ENCODE measurements at places on chromosomes 2 and 18.

DNA sequence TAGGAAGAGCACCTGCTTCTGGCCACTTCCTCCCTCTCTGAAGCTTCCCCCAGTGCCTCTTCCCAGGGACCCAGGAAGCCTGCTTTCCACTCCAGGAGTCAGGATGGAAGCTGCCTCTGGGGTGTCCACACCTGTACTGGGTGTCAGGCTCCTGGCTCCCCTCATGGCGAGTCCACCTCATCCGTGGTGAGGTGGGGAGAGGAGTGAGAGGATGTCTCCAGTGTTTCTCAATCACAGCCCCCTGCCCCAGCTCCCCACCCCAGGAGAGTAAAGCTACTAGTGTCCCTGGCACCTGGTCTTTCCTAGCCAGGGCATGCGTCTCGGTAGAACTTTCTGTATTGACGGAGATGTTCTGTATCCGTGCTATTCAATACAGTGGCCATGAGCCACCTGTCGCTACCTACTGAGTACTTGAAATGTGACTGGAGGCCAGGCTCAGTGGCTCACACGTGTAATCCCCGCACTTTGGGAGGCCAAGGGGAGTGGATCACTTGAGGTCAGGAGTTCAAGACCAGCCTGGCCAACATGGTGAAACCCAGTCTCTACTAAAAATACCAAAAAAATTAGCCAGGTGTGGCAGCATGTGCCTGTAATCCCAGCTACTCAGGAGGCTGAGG lies 171.2 kb upstream of the HAAO start:
- DNase-seq: no peak

- DNase-seq: no peak
Observed at GRCh38 chr18:44818668-44819403, 138.1 kb downstream of the SETBP1 start.

- DNase-seq: no peak
Observed at GRCh38 chr2:70966681-70967080, 11.7 kb upstream of the ANKRD53 start.

GRCh38 chr18:21632393-21632792 lies 20.3 kb downstream of the SNRPD1 start:
- DNase-seq: no peak

- DNase-seq: no peak
Observed at GRCh38 chr2:234187646-234188174, 137.2 kb downstream of the SPP2 start.

GRCh38 chr2:206098471-206098870 lies 12.5 kb upstream of the INO80D start:
- DNase-seq: no peak

DNA sequence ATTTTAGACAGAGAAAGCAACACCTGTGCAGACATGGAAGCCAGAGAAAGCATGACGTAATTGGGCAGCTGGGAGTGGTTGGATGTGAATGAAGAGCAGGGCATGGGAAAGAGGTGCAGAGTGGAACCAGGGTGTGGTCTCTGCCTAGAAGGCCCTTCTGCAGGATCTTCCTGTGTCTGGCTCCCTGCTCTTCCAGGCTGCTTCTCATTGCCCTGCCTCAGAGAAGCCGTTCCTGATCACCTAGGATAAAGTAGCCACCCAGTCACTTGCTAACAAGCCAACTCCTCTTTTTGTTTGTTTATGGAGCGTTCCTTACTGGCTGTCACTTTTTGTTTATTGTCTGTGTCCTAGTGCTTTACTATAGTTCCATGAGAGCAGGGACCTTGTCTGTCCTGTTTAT lies 28.5 kb downstream of the GALNT1 start:
- no peak for DNase-seq

GRCh38 chr2:230176996-230177395 lies 42.8 kb downstream of the SP110 start:
- DNase-seq: no peak
